ENCODE measurements at places on chromosomes 5 and 9. TPM values are rescaled to one million over a fixed set of nuclear protein-coding genes. Genes with fewer than 3 reads are reported as not detected.

GRCh38 chr5:15844253-15844652, 335.3 kb downstream of the MARCHF11 start:
- no peak for DNase-seq

GRCh38 chr9:117722108-117722761, 18.0 kb downstream of the TLR4 start:
- DNase-seq: no peak

GRCh38 chr5:113169720-113170119, 193.1 kb downstream of the DCP2 start:
- no peak for DNase-seq

PRR16 gene
- 7.9 TPM for total RNA-seq

C8G gene
- not detected for total RNA-seq

GRCh38 chr9:88973281-88974045, 17.8 kb upstream of the S1PR3 start:
- DNase-seq: no peak

DNA sequence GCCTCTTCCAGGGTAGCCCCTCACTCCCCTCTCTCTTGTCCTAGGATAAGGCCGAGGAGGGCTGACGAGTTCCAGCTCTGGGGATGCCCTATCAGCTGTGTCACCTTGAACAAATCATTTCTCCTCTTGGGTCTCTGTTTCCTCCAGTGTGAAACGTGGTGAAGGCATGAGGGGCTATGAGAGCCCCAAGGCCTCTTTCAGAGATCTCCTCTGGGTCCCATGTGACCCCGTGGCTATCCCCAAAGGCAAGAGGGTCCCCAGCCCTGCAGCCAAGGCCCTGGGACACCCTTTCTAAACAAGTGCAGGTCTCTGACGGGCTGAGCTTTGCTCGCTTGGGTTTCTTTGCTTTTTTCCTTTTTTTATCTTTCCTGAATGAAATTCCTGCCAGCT, 25.5 kb upstream of the SPTLC1 start:
- DNase-seq: no peak

- DNase-seq: no peak
Observed at GRCh38 chr5:1779782-1780613, 19.6 kb downstream of the MRPL36 start.

SLC34A3 gene
- not detected for total RNA-seq

DNA sequence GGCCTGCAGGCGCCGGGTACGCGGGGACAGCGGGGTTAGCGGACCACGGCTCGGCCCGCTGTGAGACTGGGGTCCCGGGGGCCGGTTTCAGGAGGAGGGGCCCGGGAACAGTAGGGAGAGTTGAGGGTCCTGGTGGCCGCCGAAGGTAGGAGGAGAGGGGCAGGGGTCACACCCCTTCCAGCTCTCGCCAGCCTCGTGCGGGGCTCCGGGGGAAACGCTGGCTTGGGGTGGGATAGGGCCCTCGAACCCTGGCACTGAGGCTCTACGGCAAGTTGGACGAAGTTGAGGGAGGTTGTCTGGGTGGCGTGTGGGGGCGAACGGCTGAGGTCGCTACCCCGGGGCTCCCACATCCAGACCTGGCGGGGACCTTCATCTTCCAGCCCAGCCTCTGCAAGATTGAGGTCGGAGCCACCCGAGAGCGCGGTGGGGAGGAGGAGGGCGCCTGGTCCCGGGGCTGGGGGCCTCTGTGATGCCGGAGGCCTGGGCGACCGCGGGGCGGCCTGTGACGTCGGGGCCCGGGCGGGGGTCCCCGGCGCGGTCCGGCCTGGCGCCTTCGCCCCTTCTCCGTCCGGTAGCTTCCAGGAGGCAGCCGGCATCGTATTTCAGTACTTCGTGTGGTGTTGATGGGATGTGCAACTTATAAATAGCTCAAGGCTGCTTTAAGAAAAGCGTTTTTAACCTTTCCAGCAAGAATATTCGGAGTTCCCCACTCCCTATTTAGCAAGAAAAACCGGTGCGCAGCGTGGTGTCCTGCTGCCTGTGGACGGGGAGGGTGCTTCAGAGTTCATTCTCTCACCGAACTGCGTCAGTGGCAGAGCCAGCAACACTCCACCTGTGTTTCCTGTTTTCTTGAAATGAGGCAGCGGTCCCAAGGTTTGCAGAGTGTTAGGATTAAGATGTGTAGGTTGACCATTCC, 902 bp downstream of the HABP4 start:
- peak; percentile 26 for DNase-seq

DNA sequence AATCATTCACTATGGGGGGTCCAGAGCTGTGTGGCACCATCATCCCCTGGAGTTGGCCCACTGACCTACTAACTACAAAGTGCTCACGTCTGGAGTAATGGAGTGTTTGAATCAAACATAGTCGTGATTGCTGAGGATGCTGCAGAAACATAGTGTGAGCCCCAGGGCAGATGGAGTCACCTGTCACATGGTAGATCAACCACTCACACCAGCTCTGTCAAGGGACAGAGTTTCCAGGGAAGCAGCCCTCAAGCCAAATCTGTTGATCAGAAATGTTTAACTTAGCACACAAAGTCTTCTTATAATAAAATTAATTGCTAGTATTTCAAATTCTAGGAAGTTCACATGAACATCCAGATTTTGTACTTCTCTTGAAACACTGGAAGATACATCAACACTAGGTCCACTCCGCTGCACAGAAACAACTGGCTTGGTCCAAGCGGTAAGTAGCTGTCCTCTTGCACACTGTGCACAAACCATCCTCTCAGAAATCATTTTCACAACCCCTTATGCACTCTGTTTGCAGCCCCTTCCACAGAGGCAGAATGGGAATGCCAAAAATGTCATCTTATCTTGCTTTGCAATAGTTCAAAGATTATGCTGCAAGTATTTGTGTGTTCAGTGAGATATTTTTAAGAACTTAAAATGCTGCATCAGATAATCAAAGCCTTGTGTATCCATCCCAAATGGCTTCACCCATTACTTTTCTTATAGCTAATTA, 191.0 kb downstream of the EPB41L4A start:
- DNase-seq: peak; percentile 72

DNA sequence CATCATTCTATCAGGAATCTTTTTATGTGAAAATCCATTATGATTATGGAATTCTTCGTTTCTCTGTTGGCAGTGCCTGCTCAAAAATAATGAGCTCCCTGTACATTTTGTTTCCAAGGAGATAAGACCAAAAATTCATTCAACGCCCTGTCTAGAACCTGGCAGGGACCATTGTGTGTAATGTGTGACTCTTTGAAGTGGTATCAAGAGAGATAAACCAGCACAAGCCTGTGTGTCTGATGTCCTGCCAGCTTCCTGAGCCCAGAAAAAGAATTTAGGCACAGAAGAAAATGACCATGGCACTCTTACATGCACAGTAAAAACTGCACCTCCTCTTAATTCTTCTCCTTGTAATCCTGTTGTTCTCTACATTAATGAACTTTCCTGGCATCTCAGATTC, 177.4 kb downstream of the SAXO1 start:
- peak; percentile 92 for DNase-seq

- peak; percentile 37 for DNase-seq
Observed at GRCh38 chr5:124289641-124290311, 456.7 kb downstream of the ZNF608 start.

DNLZ gene
- 0.72 TPM for total RNA-seq

Data from umbilical cord (tissue), 2 donors.